ENCODE measurements at places on chromosomes 3 and 15.

- DNase-seq, result no peak
Observed at GRCh38 chr3:156614642-156615511, 59.5 kb upstream of the TIPARP start.

GRCh38 chr15:67102599-67102929 lies 37.2 kb downstream of the SMAD3 start:
- no peak for DNase-seq

DNA sequence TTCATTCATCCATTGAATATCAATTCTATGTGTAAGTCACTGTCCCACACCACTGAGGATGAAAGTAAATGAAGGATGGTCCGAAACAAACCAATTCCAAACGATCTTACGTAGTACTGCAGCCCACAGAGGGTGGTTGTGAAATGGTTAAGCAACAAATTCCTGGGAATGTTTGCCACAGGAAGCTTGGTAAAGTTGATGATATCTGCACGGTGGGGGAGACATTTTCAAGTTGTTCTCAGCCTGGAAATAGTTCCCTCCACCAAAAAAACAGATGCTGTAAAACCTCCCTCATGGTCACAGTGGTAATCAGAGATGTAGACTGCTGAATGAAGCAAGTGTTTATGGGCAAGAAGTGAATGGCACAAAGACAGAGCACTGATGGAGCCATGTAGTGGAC lies 35.9 kb upstream of the BNC1 start:
- DNase-seq, result no peak

DNA sequence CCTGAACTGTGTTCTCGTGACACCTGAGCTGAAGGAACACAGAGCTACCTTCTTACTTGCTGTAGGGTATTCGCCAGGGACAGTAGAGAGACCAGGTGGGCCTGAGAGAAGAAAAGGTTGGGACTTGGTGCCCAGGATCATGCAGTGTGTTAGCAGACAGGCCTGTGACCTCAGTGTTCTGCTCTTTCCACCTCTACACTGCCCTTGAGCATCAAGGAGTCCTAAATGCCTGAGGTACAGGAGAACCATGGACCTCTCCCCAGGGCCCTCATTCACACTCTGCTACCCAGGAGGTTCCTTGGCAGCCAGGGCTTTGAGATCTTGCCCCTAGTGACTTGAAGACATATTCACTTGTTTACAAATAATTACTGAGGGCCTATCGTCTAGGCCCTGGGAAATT lies 22.2 kb upstream of the JMJD7 start:
- DNase-seq, result no peak

DNA sequence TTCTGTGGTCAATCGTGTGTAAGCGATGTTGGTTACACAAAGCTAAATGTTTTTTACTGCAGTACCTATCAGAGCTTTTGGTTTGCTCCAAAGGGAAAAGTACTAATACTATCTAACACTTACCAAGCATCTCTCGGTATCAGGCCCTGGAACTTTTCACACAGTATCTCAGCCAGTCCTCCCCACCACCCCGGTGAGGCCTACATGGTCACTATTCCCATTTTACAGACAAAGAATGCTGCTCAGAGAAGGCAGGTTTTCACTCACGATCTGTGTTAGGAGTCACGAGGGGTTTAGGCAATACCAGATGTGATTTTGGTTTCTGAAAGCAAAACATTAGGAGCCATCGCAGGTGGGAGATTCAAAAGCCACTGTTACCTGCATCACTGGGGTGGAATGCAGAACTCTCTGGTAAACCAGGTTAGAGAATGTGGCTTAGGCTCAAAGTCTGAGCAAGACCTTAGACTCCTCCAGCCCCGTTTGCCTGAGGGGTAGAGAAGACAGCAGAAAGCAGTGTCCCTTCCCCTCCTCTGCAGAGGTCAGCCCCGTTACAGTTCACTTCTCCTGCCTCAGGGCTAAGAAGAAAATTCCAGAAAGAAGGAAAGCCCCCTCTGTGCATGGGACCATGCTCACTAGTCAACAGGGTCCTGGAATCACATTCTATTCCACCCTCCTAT lies 57.2 kb downstream of the XXYLT1 start:
- DNase-seq, result no peak

GRCh38 chr3:49470714-49471420 lies 800 bp downstream of the DAG1 start:
- no peak for DNase-seq

DNA sequence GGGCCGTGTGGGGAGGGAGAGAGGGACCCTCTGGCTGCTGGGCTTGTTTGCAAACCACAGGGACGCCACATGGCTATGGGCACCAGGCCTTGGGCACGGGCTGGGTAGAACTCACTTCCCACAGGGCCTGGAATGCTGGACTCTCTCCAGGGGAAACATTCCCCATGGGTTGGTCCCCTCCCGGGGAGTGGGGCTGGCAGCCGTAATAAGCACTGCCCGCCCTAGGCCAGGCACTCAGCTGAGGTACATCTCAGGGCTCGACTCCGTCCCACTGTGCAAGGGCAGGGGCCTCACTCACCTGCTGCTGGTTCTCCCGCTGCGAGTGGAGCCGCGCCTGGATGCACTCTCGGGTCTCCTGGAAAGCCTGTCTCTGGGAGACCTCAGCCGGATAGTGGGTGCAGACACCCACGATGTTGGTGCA lies 96.7 kb downstream of the ADCY5 start:
- DNase-seq, result no peak

DNA sequence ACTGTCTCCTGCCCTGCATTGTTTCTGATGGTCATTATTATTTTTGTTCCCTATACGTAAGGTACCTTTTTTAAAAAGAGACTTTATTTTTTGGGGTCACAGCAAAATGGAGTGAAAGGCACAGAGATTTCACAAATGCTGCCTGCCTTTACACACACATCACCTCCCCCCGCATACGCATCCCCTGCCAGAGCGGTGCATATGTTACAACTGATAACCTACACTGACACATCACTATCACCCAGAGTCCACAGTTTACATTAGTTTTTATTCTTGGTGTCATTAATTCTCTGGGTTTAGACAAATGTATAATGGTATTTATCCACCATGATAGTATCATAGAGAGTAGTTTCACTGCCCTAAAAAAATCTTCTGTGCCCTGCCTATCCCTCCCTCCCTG lies 43.6 kb upstream of the KLF13 start:
- no peak for DNase-seq

GRCh38 chr3:190494907-190495306 lies 19.0 kb upstream of the IL1RAP start:
- no peak for DNase-seq

DNA sequence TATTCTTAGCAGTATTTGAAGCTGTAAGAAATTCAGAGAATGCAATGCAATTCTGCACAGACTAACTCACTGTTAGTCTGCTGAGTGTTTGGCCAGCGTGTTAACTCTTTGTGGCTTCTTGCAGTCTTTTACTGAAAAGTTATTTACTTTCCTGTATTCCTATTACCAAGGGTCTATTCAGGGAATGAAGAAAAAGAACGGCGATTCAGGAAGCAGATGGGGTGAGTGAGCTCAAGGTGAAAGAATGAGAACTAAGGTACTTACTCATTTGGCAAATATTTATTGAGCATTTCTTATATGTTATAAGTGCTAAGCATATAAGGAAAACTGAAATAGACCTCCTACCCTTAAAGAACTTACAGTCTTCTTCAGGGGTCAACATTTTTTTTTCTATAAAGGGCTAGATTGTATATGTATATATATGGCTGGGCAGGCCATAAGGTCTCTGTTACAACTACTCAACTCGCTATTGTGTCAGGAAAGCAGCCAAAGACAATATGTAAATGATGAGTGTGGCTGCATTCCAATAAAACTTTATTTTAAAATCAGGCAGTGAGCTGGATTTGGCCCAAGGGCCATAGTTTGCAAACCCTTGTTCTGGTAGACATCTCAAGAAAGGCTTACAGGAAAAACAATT lies 271.9 kb upstream of the GADL1 start:
- DNase-seq, result no peak

- no peak for DNase-seq
Observed at GRCh38 chr3:66985336-66985920, 12.7 kb upstream of the KBTBD8 start.

- DNase-seq, result no peak
Observed at GRCh38 chr15:86382341-86382740, 302.7 kb downstream of the AGBL1 start.

GRCh38 chr3:102980355-102980696 lies 545.5 kb downstream of the ZPLD1 start:
- DNase-seq, result no peak

- no peak for DNase-seq
Observed at GRCh38 chr15:99749386-99749785, 16.1 kb upstream of the LYSMD4 start.

- DNase-seq, result no peak
Observed at GRCh38 chr3:4512895-4513616, 19.9 kb downstream of the ITPR1 start.

DNA sequence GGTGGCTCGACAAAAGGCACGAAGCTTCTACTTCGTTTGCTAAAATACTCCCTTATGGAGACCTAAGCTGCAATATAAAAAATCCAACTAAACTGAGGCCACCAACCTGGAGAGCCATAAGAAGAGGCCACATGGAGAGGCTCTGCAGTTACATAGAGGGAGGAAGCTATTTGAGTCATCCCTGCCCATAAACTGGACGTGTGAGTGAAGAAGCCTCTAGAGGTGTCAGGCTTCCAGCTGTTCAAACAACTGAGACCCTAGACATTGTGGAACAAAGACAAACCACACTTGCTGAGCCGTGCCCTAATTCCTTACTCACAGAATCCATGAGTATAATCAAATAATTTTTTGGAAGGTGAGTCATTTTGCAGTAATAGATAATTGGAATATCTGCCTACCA lies 50.2 kb upstream of the GMNC start:
- DNase-seq, result no peak

DNA sequence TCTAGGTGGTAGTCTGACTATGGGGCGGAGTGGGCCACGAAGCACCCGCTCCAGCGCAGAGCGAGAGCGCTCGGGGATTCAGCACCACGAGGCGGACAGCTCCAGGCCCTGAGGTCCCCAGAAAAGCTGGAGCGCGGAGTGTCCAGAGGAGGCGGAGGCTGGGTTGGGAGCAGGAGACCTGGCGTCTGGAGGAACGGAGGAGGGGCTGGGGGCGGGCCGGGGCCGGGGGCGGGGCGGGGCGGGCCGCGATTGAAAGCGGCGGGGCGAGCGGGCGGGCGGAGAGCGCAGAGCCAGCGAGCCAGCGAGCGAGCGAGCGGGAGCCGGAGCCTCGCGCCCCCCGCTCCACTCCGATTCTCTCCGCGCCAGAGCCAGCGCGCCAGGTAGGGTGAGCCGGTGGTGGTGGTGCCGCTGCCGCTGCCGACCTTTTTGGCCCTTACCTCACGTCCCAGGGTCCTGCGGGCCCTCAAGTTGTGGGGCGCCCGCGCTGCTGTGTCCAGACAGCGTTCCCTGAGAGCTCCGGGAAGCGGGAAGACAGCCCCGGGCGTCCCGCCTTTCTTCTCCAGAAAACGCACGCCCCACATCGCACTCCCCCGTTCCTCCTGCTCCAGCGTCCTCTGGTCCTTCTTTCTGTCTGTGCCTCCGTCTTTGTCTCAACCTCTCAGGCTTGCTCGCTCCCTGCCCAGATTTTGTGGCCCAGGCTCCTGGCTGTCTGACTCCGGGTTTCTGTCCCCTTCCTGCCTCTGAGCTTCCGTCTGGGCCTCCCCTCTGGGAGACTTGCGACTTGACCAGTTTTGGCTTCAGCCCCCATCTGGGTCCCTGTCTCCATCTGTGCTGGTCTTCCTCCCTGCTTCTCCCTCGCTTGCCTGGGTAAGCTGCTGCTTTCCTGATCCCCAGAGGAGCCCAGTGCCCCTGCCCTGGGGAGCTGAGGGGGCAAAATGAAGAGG lies at the start of gene GRM2:
GRM2 (plus strand) TSS at position 281 of the 944 bp plus-strand sequence. CDS start 1,916 bp downstream, outside the sequence.
- no peak for DNase-seq

Data from activated CD4-positive, alpha-beta T cell treated with anti-CD3 and anti-CD28 coated beads, Interleukin-2, Interleukin-4, amounts not matched to agents 100 ng/mL and 50 ng/mL, durations not matched to agents 16 hours and 8 hours (primary cell).